ENCODE measurements at places on chromosomes 6 and 20.

- DNase-seq = no peak
These were observed 5.8 kb upstream of the TBXT start for GRCh38 chr6:166173281-166173951.

- no peak for DNase-seq
These were observed 112.4 kb upstream of the ARG1 start for GRCh38 chr6:131460614-131461000.

- no peak for DNase-seq
These were observed 116.1 kb upstream of the INSM1 start for GRCh38 chr20:20251836-20252235.

DNA sequence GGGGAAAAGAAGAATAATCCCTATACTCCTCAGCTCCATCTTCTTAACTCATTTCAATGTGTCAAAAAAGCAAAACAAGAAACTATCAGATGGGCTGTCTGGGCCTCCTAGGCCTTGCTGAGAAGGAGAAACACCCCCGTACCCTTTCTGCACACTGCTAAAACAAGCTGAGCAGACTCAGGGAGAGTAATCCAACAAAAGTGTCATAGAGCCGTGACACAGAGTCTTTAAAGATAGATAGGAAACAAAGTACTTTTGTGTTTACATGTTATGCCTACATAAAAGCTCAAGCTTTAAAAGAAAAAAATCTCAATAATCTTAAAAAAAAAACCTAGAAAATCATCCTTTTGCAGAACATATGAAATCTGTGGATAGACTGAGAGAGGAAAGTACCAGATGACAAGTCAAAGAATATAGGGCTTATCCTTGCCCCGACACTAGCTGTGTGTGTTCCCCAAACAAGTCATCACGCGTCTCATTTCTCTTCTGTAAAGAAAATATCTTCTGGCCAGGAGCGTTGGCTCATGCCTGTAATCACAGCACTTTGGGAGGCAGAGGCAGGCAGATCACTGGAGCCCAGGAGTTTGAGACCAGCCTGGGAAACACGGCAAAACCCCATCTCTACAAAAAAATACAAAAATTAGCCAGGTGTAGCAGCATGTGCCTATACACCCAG lies 81.3 kb downstream of the MAP3K5 start:
- DNase-seq = no peak

GRCh38 chr20:48295445-48295903 lies 510.2 kb upstream of the SULF2 start:
- DNase-seq = no peak

DNA sequence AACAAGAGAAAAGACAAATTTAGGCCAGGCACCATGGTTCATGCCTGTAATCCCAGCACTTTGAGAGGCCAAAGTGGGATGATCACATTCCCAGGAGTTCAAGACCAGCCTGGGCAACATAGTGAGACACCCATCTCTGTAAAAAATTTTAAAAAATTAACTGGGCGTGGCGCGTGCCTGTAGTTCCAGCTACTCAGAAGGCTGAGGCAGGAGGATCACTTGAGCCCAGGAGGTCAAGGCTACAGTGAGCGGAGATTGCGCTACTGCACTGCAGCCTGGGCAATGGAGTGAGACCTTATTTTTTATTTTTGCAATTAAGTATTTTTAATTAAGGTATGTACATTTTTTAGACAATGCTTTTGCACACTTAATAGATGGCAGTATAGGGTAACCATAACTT lies 3.3 kb downstream of the MTHFD1L start:
- no peak for DNase-seq
